HCT116 (cell line): ENCODE measurements at places on chromosomes 6 and 20. TPM values are rescaled to one million over a fixed set of nuclear protein-coding genes. Genes with fewer than 3 reads are reported as not detected.

DNA sequence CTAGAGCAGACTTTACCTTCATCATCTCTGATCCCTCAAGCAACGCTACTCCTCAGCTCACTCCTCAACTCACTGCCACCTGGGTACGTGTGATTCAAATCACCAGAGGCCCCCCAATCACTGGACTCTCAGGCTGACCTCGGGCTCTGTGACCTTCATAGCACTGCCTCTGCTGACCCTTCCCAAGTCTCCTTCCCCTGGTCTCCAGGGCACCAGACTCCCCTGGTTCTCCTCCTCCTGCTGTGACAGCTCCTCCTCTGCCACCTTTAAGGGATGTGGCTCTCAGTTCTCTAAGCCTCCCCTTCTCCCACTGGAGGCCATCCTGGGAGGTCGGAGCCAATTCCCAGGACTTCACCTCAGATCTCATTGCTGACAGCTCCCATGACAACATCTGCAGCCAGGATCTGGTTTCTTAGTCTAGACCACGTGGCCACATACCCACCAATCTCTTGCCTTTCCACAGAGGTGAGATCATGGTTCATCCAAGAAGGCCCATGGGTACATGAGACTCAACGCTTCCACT, 90.4 kb downstream of the NFATC2 start:
- no peaks in the 10 kb centered on the region for H3K27me3 ChIP-seq
- DNase-seq, result no peak
- no peak overlapping the region for H3K27ac ChIP-seq

- H3K4me1 ChIP-seq, result no peaks in the 10 kb centered on the region
- no peaks in the 10 kb centered on the region for H3K36me3 ChIP-seq
- H3K4me3 ChIP-seq, result no peak overlapping the region
- no peak for DNase-seq
- no peak overlapping the region for H3K27ac ChIP-seq
Observed at GRCh38 chr6:105507811-105508210, 104.9 kb upstream of the PREP start.

GRCh38 chr6:107668743-107669474, 155.2 kb downstream of the SCML4 start:
- no peak overlapping the region for H3K27ac ChIP-seq
- no peaks in the 10 kb centered on the region for H3K27me3 ChIP-seq
- H3K4me1 ChIP-seq, result peaks cover 7% of the 10 kb centered on the region; the same call in 1 of the 2 replicates
- no peaks in the 10 kb centered on the region for H3K36me3 ChIP-seq
- no peak for DNase-seq
- H3K4me3 ChIP-seq, result no peak overlapping the region

RHAG gene
- total RNA-seq, result 0.57 TPM
